ENCODE measurements at places on chromosomes 6 and 20. TPM values are rescaled to one million over a fixed set of nuclear protein-coding genes. Genes with fewer than 3 reads are reported as not detected.
A peak's percentile ranks its signal among the peaks of the same experiment; 100 is the strongest.

SSTR4 gene
- total RNA-seq, result not detected

DNA sequence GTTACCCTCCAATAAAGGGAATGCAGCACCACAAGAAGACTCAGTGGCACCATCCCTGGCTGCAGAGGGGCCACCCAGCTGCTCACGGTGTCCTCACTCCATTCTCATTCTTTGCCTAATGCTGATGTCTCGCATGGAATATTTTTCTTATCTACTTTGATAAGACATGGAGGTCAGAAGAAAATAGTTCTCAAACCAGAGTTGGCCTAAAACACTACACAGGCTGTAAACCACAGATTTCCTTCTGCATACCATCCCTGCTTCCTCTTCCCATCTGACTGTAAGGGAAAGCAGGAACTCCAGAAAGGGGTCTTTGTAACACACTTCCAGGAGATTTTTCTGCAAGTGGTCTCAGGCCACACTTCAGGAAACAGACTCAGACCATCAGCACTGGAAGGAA, 43.1 kb upstream of the CD93 start:
- no peaks in the 10 kb centered on the region for H3K27me3 ChIP-seq
- no peaks in the 10 kb centered on the region for H3K4me1 ChIP-seq
- no peak overlapping the region for H3K27ac ChIP-seq
- no peak for DNase-seq
- H3K4me3 ChIP-seq, result no peak overlapping the region

DNA sequence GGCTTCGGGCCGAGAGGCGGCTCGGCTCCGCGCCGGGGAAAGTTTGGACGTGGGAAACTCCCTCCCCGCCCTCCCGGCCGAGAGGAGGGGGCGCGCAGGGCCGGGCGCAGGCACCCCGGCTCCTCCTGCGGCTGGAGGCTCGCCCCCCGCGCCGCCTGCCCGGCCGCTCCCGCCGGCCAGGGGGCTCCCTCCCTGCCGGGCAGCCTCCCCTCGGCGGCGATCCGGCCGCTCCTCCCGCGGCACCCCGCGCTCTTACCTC, 370 bp downstream of the CDH22 start:
- H3K27me3 ChIP-seq, result peaks cover 96% of the 10 kb centered on the region
- no peak overlapping the region for H3K27ac ChIP-seq
- no peak for DNase-seq

- DNase-seq, result no peak
- H3K27ac ChIP-seq, result no peak overlapping the region
- H3K36me3 ChIP-seq, result no peaks in the 10 kb centered on the region
- H3K27me3 ChIP-seq, result no peaks in the 10 kb centered on the region
- H3K4me1 ChIP-seq, result no peaks in the 10 kb centered on the region
Measured at GRCh38 chr6:88494401-88495140, 328.4 kb upstream of the CNR1 start.

DNA sequence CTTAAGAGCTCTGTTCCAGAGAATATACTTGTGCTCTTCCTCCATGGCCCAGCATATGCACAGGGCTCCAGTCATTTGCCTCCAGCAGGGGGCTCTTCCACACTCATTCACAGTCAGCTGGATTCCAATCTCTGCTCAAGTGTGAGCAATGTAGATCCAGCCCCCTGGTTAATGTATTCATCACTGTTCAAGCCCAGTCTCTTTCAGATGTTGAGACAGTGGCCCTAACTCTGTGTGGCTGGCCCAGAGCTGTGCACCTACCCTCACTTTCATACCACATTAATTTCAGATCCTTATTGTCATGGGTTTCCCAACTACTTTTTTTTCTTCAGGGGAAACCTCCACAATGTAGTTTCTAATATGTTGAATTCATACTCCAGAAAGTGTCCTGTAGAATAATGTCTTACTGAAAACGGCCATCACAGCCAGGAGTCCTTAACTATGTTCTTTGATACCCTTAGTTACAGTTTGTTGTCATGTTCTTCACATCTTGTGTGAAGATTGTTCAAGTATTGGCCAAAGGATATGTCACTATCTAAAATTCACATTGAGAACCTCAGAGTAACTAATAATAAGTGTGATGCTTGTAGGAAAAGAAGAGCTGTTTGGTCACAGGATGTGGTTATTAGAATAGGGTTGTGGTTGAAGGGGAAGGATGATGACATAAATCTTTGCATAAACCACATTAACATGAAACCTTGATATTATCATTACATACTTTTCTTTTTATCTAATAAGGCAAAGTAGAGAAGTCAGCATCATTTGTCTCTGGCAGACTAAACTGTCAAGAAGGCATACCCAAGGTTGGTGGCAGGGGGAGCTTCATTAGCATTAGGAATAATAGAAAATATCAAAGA, 14.4 kb upstream of the HLA-DQA1 start:
- H3K36me3 ChIP-seq, result no peaks in the 10 kb centered on the region
- no peaks in the 10 kb centered on the region for H3K4me1 ChIP-seq
- H3K27ac ChIP-seq, result no peak overlapping the region
- no peak for DNase-seq

DNA sequence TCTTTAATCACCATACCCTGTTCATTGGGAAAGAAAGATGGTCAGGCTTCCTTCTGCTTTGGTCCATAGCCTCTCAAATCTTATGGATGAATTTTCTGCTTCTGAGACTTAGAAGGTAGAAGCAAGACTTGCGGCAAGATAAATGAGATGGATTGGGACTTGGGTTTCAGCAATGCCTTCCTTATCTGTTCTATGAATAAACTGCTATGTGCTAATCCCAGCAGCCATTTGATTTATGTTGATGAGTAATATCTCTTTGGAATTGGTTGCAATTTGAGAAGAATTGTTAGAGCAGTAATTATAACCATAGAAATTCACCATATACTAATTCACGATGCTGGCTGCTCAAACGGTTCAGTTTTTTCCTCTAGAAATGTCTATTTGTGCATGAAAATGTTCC, 48.3 kb downstream of the TXLNB start:
- H3K4me3 ChIP-seq, result no peak overlapping the region
- H3K27me3 ChIP-seq, result no peaks in the 10 kb centered on the region
- DNase-seq, result no peak
- no peak overlapping the region for H3K27ac ChIP-seq
- H3K36me3 ChIP-seq, result no peaks in the 10 kb centered on the region

DNA sequence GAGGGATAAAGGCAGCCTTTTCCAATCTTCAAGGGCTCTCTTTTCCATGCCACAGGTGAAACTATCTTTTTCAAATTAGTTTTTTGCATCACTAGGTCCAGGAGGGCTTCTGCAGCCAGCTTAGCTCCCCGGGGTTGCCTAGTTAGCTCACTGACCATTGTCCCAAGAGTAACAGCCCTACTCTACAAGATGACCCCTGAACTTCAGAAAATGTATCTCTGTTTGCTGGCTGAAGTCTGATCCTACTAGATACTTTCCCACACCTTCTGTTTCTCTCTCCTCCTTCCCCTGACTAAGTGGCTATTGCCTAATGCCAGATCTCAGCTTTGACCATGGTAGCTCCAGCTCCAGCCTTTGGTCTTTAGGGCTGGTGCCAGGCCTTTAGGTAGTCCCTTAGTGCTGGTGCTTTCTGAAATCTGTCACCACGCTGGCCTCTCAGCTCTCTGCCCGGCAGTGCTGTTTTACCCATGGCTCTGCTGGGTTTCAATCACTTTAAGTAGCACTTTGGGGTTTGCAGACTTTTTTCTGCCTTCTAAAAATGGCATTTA, 255.1 kb downstream of the RNGTT start:
- H3K4me3 ChIP-seq, result no peak overlapping the region
- H3K4me1 ChIP-seq, result no peaks in the 10 kb centered on the region
- no peaks in the 10 kb centered on the region for H3K27me3 ChIP-seq
- H3K27ac ChIP-seq, result no peak overlapping the region

DNA sequence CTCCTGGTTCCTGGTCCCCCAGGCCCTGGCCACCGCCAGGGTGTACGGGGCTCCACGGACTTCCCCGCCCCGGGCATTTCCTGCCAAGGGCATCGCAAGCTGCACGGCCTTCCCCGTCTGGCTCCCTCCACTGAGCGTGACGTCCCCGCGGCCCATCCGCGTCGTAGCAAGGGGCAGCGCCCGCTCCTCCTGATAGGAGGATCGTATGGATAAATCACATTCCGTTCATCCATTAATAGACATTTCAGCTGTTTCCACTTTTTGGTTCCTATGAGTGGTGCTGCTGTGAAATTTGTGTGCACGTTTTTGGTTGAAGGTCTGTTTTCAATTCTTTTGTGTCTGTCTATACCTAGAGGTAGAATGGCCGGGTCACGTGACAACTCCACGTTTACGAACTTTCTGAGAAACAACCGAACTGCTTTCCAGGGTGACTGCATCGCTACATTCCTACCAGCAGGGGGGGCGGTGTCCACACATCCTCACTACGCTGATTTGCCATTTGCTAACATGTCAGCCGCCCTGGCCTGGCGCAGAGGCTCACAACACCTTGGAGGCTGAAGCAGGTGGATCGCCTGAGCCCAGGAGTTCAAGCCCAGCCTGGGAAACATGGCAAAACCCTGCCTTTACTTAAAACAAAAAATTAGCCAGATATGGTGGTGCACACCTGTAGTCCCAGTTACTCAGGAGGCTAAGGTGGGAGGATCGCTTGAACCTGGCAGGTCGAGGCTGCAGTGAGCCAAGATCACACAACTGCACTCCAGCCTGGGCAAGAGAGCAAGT, 37.7 kb downstream of the KCNQ2 start:
- no peak overlapping the region for H3K4me3 ChIP-seq
- no peaks in the 10 kb centered on the region for H3K4me1 ChIP-seq
- peaks cover 40% of the 10 kb centered on the region for H3K27me3 ChIP-seq
- no peak overlapping the region for H3K27ac ChIP-seq
- peak; percentile 31 for DNase-seq
- H3K36me3 ChIP-seq, result no peaks in the 10 kb centered on the region

RTEL1 gene
- total RNA-seq, result 11.0 TPM

DNA sequence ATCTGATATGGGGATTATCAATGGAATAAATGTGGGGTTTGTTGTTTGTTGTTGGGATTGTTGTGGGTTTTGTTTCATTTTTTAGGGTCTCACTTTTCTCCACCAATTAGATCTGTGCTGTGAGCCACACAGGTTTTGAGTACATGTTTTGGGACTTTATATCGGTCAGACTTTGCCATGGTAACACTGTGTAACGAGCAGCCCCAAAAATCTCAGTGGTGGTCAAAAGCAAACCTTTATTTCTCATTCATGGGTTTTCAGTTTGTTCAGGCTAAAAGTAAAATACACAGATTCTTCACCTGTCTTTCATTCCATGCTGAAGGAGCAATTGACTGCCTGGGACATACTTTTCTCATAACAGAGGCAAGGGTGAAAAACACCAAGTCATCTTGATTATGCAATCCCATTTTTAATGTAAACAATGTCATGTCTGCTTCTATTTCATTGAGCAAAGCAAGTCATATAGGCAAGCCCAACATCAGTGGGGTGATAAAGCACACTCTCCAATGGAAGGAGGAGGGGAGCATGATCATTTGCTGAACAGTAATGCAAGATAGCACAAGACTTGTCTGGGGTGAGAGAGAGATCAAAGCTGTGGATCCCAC, 101.1 kb upstream of the PLCB4 start:
- no peaks in the 10 kb centered on the region for H3K27me3 ChIP-seq
- no peak for DNase-seq
- H3K4me1 ChIP-seq, result no peaks in the 10 kb centered on the region
- H3K4me3 ChIP-seq, result no peak overlapping the region
- no peak overlapping the region for H3K27ac ChIP-seq
- no peaks in the 10 kb centered on the region for H3K36me3 ChIP-seq

C20orf96 gene
- 0.58 TPM for total RNA-seq

GRCh38 chr20:52484438-52484837, 292.9 kb upstream of the ZFP64 start:
- H3K4me1 ChIP-seq, result peaks cover 38% of the 10 kb centered on the region
- no peak overlapping the region for H3K4me3 ChIP-seq
- H3K27ac ChIP-seq, result peak overlapping the region; percentile 90
- H3K27me3 ChIP-seq, result no peaks in the 10 kb centered on the region
- no peaks in the 10 kb centered on the region for H3K36me3 ChIP-seq

DNA sequence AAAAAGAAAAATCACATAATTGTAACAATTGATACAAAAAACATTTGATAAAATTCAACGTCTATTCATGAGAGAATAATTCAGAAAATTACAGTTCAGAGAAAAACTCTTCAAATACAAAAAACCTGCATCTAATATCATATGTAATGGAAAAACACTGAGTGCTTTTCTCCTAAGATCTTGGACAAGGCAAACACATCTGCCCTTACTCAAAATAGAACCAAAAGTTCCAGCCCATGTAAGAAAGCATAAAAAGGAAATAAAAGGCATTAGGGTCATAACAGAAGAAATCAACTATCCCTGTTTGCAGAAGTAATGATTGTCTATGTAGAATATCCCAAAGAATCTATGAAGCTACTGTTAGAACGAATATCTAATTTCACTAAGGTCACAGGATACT, 721.4 kb downstream of the RFPL4B start:
- no peaks in the 10 kb centered on the region for H3K27me3 ChIP-seq
- peak overlapping the region; percentile 95 for H3K27ac ChIP-seq
- peaks cover 45% of the 10 kb centered on the region for H3K4me1 ChIP-seq
- no peak overlapping the region for H3K4me3 ChIP-seq
- no peaks in the 10 kb centered on the region for H3K36me3 ChIP-seq

GRCh38 chr6:62283796-62284411, 2.1 kb downstream of the KHDRBS2 start:
- no peak overlapping the region for H3K27ac ChIP-seq
- H3K4me1 ChIP-seq, result no peaks in the 10 kb centered on the region
- H3K4me3 ChIP-seq, result no peak overlapping the region
- 0 out of 2 replicates have a peak, but pooled peaks cover 3% of the 10 kb centered on the region for H3K27me3 ChIP-seq

GRCh38 chr6:74289884-74290283, 593.9 kb downstream of the CD109 start:
- no peaks in the 10 kb centered on the region for H3K36me3 ChIP-seq
- H3K4me1 ChIP-seq, result no peaks in the 10 kb centered on the region
- H3K27ac ChIP-seq, result no peak overlapping the region
- no peak for DNase-seq
- H3K4me3 ChIP-seq, result no peak overlapping the region
- H3K27me3 ChIP-seq, result no peaks in the 10 kb centered on the region

GRCh38 chr20:3867802-3868201, 21.2 kb downstream of the MAVS start:
- H3K4me1 ChIP-seq, result no peaks in the 10 kb centered on the region
- no peaks in the 10 kb centered on the region for H3K27me3 ChIP-seq
- peaks cover 86% of the 10 kb centered on the region for H3K36me3 ChIP-seq
- H3K4me3 ChIP-seq, result no peak overlapping the region
- no peak overlapping the region for H3K27ac ChIP-seq
- no peak for DNase-seq

FOXF2 gene
- 51.6 TPM for total RNA-seq

- DNase-seq, result no peak
- H3K4me3 ChIP-seq, result no peak overlapping the region
- no peaks in the 10 kb centered on the region for H3K36me3 ChIP-seq
- no peak overlapping the region for H3K27ac ChIP-seq
- H3K4me1 ChIP-seq, result peaks cover 7% of the 10 kb centered on the region
- no peaks in the 10 kb centered on the region for H3K27me3 ChIP-seq
Measured at GRCh38 chr6:14638435-14638905, 520.9 kb downstream of the CD83 start.

- peak; percentile 18 for DNase-seq
- peaks cover 7% of the 10 kb centered on the region for H3K4me1 ChIP-seq
- peaks cover 95% of the 10 kb centered on the region for H3K36me3 ChIP-seq
Measured at GRCh38 chr20:31764641-31765305, 25.7 kb downstream of the TPX2 start.

ADAM33 gene
- total RNA-seq, result not detected

DEFB124 gene
- total RNA-seq, result not detected
